ENCODE measurements at places on chromosomes 7 and 10. TPM values are rescaled to one million over a fixed set of nuclear protein-coding genes. Genes with fewer than 3 reads are reported as not detected.

GRCh38 chr7:47669178-47669891, 87.4 kb upstream of the TNS3 start:
- no peak for DNase-seq

CLRN3 gene
- total RNA-seq = not detected

GRCh38 chr7:44348851-44349781, 23.7 kb upstream of the CAMK2B start:
- no peak for DNase-seq

DNA sequence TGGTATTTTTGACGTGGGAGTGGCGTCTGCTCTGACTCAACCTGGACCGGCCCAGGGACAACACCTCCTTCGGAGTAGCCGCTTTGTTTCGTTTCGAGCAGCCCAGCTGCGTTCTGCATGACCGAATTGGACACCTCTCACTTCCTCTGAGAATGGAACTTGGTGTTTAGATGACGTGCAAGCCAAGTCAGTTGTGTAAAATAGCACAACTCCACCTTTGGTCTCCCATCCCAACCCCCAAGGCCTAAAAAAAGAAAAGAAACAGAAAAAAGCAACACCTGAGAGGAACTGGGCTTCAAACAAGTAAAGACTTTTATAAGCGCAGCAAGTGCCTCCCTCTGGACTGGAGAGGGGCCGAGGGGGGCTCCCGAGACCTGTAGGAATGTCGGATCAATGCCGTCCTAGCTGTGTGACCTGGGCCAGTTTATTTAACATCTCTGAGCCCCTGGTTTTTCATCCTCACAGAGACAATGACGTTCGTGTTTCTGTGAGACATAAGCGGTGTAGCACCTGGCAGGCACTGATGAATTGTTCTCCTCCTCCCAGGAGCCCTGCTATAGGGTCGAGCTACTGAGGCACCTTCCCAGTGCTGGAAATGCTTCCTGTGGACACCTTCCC, 52.0 kb upstream of the SMNDC1 start:
- DNase-seq = no peak

RSPH10B2 gene
- 0.65 TPM for total RNA-seq

- DNase-seq = no peak
These were observed 199.5 kb downstream of the SKAP2 start for GRCh38 chr7:26664735-26665416.

Data from neural crest cell (in vitro differentiated cells).